ENCODE measurements at places on chromosomes 5 and 9.

- DNase-seq, result no peak
Observed at GRCh38 chr5:90248640-90249039, 160.9 kb downstream of the CETN3 start.

DNA sequence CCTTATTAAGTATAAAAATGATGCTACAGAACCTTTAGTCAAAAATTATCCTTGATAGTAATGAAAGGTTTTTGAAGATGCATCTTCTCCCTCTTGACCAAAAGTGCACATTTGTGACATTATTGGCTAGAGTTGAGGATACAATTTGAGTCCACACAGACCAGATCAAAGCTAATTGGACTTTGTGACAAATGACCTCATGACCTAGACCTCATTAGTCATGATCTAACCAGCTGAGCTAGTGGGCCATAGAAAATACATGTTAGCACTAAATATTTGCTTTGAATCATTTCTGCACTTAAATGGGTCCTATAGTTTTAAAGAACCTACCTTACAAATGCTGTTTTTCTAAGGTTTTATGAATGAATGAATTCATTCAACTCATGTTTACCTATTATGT is 182.1 kb downstream of the RFX3 start:
- DNase-seq, result no peak

- DNase-seq, result no peak
Observed at GRCh38 chr5:68318955-68319705, 103.6 kb downstream of the PIK3R1 start.

- no peak for DNase-seq
Observed at GRCh38 chr9:106859957-106860720, 2.8 kb upstream of the ZNF462 start.

GRCh38 chr5:96372726-96373380 is 60.2 kb downstream of the PCSK1 start:
- DNase-seq, result no peak

GRCh38 chr5:122390154-122390553 is 78.1 kb downstream of the SNCAIP start:
- DNase-seq, result no peak

DNA sequence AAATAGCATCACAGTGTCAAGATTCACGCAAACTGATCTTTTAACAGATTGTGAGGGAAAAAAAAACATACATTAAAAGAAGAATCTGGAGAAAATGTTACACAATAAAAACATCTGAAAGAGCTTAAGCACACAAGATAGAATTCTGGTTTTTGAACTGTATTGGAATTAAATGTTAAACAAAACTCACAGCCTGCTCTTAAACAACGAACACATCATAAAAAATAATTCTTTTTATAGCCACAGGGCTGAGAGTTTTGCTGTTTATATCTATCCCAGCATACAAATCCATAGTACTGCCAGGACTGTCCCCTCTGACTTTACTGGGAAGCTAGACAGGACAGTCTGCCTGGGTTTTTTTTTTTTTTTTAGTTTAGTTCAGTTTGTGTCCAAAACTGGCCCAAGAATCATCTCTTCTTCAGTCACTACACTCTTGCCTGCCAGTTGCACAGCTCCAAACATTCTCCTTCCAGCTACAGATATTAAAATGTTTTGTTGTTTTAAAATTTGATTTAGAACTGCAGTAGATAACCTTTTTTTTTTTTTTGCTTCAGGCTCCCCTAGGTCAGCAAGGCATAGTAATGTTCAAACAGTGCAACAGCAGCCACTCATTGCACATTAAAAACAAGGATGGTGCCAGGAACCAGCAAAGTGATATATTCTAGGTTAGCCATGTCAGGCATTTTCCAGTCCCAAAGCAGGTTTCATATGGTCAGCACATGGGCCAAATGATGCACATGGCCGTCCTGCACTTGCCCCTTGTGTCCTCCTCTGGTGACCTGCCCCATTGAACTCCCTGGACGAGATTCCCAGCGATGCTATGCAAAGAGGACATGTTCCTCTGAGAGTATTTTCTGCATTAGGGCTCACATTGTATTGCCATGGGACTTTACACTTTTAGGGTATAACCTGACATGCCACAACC is 173.6 kb downstream of the ARL15 start:
- DNase-seq, result no peak

DNA sequence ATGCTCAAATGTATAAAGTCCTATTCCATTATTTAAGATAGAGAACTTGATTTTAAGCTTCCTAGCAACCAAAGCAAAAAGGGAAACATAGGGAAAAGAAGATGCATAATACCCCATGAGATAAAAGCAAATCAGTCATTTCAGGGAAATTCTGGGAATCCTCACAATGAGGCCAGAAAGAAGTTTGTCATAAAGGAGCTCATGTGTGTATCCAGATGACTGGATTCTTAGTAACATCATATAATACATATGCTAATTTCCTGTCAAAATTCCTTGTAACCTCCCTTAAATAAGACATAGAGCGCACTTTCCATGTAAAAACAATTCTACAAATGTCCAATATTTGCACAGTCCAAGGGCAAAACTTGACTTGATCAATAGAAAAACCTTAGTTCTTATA is 411.0 kb upstream of the WWC1 start:
- DNase-seq, result no peak

GRCh38 chr9:1994180-1994579 is 21.0 kb upstream of the SMARCA2 start:
- DNase-seq, result no peak

DNA sequence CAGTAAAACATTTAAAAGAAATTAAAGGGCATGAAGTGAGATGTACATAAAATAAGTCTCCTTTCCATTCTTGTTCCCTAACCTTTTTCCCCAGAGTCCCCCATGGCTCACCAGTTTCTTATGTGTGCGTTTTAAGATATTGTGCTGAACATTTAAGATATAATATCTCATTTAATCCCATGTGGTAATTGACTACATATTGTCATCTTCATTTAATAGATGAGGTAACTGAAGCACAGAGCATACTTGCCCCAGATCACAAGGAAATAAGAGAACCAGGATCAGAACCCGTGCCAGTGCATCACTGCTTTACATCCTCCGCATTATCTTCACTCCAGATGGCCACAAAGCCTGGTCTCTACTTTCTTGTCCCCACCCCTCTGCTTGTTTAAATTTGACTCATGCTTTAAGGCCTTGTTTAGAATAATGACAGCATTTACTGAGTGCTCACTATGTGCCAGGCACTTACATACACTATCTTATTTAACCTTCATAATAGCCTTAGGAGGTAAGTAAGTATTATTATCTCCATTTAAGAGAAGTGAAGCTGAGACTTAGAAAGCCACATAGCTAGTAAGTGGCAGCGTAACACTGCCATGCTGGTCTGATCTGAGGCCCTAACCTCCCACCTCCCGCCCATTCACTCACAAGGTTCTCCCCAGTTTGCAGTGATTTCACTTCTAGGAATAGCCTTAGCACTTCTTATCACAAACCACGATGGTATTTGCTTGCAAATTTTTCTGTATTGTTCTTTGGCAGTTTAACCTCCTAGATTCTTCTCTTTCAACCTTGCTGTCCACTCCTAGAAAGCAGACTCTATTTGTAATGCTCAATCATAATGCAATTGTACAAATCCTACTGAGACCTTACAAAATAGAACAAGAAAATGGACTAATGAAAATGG is 78.4 kb upstream of the IL6ST start:
- DNase-seq, result no peak

DNA sequence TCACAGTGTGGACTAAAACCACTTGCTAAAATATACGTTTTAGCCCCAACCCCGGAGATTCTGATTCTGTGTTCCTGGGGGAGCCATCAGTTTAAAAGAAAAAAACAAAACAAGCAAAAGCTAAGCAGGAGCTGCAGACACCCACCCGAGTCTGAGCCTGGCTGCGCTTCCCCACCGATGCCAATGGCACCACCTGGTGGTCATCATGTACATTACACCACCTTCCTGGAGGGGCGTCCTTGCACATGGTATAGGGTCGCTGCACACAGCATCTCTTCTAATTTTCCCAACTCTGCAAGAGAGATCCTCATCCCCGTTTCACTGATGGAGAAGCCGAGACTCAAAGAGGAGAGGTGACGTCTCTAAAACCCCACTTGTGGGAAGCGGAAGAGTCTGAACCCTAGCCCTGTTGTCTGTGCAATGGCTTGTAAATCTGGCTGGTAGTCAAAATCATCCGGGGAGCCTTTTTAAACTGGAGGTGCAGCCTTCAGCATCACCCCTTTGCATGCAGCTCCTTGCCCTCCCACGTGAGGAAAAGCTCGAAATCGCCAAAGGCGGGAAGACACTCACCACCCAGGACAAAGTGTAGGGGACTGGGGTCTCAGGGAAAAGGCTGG is 23.1 kb upstream of the CNOT6 start:
- no peak for DNase-seq

DNA sequence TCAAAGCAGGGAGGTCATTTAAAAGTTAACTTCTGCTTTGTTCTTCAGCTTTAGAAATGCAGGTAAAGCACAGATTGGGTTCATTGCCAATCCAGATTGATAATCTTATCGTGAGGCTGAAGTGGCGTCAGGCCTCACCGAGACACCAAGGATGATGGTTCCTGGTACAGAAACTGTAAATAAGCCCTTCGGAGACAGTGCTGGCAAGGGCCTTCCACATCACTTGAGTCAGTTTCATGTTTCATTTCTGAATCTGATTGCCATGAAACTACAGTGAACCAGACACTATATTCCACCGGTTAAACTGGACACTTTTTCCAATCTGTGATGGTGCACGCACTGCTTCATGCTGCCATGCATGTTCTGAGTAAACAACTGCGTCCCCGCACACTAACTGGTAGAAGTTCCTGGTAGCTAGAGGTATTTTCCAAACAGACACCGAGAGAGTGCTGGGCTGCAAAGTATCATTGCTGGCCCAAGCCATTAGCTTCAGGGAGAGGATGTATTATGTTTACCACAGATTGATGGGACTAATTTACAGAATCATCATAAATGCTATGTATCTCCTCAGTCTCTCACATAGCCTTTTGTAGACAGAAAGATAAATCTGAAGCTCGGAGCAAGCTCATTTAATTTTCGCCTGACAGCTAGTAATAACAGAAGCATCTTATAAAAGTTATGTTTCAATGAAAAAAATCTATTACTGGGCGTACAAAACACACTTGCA is 336.1 kb downstream of the GLIS3 start:
- DNase-seq, result no peak

GRCh38 chr5:60232036-60232795 is 338.7 kb upstream of the PDE4D start:
- DNase-seq, result no peak

- DNase-seq, result no peak
Observed at GRCh38 chr9:104092875-104093600, 1.1 kb upstream of the SMC2 start.

DNA sequence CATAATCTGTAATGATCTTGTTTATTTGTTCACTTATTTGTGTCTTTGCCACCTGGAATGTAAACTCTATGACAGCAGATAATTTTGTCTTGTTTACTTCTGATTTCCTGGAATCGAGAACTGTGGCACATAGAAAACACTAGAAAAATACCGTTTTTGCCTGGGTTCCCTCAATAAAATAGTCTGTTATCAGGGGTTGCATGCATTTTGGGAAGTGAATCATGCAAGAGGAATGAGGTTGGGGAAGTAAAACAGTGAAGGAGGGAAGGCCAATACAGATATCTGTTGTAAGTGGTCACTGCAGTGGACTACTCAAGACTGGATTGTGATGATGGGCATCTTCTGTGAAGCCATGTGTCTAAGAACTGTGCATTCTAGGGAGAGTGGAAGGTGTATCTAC is 45.2 kb upstream of the IL6ST start:
- no peak for DNase-seq

GRCh38 chr5:38621840-38622437 is 65.5 kb upstream of the LIFR start:
- DNase-seq, result no peak

DNA sequence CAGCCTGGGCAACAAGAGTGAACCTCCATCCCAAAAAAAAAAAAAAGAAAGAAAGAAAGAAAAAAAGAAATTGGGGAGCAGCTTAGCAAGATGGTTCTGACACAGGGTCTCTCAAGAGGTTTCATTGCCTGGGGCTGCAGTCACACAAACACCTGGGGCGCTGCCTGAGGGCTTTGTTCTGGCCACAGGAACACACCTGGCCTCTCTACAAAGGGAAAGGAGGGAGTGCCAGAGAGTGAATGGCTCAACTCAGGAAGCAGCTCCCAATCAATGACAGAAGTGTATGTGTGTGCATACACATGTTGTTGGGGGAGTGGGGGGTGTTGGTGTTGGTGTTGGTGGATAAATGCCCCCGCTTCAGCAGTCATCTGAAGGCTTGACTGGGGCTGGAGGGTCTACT is 32.4 kb upstream of the CTNNA1 start:
- no peak for DNase-seq

DNA sequence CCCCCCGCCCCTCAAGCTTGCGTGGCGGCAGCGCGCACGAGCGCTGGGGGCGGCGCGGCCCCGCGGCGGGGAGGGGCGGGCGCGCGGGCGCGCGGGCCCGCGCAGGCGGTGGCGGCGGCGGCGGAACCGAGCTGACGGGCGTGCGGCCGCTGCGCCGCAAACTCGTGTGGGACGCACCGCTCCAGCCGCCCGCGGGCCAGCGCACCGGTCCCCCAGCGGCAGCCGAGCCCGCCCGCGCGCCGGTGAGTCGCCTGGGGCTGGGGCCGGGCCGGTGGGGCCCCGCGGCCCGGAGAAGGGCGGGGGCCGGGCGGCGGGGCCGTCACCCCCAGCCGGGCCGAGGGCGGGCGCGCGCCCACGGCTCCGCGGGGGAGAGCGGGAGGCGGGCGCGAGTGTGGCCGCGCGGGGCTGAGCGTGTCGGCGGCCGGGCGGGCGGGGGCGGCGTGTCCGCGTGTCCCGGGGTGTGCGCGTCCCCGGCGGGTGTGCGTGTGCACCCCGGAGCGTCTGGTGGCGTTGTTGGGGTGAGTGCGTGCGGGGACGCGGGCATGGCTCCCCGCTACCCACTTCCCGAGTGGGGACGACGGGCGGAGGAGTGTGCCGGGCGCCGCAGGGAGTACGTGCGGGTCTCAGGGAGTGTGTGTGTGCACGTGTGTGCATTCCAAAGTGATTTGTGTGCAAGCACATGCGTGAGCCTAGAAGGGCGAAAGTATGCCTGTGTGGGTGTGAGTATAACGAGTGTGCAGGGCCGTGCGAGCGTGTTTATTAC is at the start of gene NEK6:
Gene NEK6, plus strand, starts transcription at position 106 of the 763 bp plus-strand sequence. CDS start 44,016 bp downstream, outside the sequence.
- DNase-seq, result no peak

- DNase-seq, result no peak
Observed at GRCh38 chr5:1105350-1106265, 6.3 kb downstream of the SLC12A7 start.

- no peak for DNase-seq
Observed at GRCh38 chr5:36164461-36164860, 12.6 kb downstream of the SKP2 start.

GRCh38 chr9:77488439-77489126 is 159.5 kb downstream of the GNA14 start:
- no peak for DNase-seq

GRCh38 chr5:146586752-146587151 is 70.8 kb upstream of the GPR151 start:
- DNase-seq, result no peak

- no peak for DNase-seq
Observed at GRCh38 chr5:40025586-40025985, 600.8 kb upstream of the DAB2 start.
